ENCODE measurements at places on chromosomes 16 and 17.
A peak's percentile ranks its signal among the peaks of the same experiment; 100 is the strongest.

DNA sequence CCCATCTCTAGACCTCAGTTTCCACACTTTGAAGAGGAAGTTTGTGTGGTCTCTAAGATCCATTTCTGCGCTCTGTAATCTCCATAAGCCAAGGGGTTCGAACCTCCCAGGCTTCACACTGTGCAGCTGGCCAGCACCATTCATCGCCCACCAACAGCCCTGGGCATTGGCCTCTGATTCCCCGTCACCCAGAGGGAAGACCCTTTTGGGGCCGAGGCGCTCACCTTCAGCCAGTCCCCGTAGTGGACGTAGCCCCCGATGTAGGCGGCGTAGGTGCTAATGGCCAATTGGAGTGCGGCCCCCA lies 678 bp downstream of the TMEM101 start:
- no peak for DNase-seq

DNA sequence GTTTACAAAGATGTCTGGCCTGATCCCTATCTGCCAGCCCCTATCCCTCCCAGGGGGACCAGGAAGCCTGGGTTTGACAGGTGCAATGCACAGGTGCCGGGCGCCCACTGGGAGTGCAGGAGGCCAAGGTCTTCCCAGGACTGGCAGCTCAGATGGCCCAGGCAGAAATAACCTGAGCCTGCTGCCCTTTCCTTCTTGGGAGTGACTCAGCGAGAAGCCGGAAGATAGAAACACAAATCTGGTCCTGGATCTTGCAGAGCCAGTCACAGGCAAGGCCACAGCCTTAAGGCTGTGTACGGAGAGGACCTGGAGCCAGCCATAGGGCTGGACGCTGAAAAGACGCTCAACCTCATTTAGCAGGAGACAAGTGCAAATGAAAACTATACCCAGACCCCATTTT lies 27.7 kb downstream of the GPR142 start:
- DNase-seq: no peak

DNA sequence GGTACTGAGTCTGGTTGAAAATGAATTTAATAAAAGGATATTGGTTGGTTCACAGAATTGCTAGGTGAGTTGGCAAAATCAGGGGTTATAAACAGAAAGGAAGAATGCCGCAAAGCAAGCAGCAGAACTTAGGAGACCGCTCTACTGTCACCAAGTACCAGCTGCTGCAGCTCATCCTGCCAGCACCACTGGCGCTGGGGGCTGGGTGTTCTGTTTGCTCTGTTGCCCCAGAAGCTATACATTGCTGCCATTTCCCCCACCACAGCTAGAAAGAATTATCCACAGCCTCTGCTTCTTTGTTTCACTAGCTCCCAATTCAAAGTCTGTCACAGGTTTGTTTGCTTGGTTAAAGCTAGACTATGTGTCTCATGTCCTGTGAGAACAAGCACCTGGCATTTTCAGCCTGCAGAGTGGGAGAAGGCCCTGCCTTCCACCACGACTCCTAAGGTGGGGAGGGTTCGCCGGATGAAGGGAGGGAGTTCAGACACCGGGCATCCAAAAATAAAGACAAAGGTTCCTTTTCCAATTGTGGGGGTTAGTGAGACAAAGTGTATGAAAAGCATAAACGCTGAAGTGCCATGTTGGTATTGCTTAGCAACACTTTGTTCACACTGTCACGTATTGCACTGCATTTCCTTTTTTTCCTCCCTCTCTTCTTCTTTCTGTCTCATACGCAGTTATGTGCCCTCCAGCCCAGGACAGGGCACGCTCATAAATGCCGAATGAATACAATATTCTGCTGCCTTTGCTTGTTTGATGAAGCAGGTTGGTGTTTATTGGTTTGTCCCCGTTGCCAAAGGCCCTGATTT lies 9.6 kb upstream of the CPD start:
- DNase-seq: no peak

DNA sequence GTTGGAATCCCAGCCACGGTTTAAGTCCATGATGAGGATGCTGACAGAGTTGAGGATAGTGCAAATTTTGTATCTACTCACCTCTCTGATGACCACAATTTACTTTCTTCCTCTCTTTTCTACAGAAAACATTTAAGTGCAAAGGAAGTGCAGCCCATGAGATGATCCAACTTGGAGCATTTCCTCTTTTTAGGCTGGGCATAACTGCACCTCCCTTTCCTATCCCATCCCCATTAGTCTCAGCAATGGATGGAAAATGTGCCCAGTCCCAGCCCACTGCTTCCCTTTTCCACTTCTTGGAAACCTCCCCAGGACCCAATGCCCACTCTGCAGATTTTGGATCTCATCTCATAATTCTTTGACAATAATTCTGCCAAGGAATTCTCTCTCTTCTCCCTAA lies 16.6 kb upstream of the CCL8 start:
- no peak for DNase-seq

DNA sequence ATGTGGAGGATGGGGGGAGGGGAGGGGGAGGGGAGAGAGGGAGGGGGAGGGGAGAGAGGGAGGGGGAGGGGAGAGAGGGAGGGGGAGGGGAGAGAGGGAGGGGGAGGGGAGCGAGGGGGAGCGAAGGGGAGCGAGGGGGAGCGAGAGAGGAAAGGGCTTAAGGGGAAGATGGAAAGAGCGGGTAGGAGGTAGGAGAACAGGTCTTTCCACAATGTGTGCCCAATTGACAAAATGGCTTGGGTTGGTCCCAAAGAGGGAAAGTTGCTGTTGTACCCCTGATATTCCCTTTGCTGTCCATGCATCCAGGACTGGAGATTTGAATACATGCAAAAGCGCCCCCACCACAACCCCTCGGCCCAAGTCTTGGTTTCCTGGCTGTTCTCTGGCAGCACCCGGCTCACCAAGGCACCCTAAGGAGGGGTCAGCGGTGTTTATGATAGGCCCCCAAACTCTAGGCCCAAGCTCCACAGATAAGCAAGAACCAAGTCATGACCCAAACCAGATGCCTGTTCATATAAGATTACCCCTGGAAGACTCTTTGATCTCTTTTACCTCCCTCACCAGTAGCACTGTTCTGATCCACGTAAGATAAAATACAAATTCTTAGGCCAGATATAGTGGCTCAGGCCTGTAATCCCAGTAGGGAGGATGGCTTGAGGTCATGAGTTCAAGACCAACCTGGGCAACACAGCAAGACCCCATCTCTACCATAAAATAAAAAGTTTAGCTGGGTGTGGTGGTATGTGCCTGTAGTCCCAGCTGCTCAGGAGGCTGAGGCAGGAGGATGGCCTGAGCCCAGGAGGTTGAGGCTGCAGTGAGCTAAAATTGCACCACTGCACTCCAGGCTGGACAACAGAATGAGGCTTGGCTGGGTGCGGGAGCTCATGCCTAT lies 119.6 kb downstream of the ZFHX3 start:
- no peak for DNase-seq

GRCh38 chr17:13030459-13031300 lies 12.9 kb upstream of the ELAC2 start:
- peak; percentile 23 for DNase-seq

DNA sequence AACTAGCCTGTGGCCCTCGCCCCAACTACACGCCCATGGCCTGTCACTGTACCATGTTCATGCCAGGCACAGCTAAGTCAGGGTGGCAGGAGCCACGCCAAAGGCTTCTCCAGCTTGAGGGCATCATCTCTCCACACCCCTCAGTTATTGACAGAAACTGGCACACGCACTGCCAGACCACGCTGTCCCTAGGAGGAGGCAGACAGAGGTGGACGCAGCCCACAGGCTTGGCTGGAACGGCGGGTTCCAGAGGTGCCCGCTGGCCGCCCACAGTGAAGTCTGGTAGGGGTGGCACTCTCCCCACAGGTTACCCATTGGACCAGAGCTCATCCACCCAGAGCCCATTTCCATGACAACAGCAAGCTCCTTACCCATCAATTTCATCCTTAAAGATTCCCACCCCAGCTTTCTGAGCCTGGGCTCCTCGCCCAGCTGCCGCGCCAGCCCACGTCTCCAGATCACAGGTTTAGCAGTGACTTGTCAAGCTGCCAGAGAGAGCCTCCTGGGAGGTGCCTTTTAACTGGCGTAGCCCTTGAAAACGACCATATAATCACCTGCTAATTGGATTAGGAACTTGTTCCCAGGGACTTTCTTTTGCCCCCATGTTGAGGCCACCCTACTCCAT lies 27.9 kb downstream of the RPRML start:
- no peak for DNase-seq

- DNase-seq: no peak
These were observed 2.9 kb upstream of the CPNE7 start for GRCh38 chr16:89572485-89573205.

DNA sequence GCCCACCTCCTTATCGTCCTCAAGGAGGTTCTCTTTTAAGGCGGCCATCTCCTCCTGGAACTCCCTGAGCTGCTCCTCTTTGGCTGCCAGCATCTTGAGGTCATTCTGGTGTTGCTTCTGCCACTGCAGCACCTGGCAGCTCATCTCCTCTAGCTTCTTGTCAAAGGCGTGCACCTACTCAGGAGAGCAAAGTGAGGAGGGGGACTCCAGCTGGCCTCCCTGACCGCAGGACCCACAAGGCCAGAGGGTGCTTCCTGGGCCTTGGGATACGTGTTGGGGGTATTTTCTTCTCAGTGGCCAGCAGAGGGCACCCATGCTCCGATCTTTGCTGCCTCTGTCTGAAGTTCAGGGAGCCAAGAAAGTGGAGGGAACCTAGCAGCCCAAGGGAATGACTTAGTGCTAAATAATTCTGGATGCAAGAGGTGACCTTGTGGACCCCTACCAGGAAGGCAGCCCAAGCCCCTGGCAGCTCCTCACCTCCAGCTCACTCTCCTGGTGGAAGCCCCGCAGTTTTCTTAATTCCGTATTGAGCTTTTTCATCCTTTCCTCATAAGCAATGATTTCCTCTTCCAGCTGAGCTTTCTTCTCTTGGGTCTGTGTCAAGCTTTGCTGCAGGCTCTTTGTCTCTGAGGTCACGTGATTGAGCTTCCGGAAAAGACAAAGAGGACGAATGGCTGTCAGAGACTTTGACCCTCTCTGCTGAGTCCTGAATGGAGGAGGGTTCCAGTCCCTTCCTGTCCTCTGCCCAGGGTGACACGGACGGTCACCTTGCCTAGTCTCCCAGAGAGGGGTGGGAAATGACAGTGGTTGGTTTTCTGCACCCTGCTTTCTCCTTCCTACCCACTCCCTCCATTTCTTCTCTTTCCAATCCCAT lies 31.4 kb downstream of the DHX38 start:
- peak; percentile 32 for DNase-seq

GRCh38 chr16:10945065-10945787 lies 862 bp downstream of the CLEC16A start:
- DNase-seq: no peak

GRCh38 chr17:8892338-8892690 lies 24.8 kb upstream of the PIK3R6 start:
- DNase-seq: no peak

- DNase-seq: no peak
These were observed 22.3 kb downstream of the DYNLRB2 start for GRCh38 chr16:80563066-80563465.

DNA sequence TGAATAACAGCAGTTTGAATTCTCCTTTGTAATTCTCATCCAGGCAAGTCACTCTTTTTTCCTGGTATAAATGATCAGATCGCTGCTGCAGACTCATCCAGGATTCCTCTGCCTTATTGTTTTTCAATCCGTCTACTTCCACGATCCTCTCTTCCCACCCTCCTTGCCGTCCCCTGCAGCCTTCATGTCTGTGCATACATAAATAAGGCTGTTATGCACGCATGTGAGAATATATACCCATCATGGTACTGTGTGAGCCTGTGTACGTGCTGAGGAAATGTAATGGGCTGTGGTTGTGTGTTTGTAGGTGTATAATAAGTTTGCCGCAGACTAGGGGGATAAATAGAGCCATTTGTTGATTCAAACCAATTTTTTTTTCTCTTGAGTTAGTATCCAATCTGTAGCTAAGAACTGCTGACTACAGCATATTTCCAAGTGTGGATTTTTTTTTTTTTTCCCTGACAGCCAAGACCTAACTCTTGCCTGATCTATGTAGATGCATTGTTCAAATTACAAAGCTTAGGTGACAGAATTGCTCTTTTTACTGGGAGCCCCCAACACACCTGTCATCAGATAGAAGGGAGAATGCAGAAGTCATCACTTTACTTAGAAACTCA lies 62.2 kb downstream of the RBFOX1 start:
- no peak for DNase-seq

GRCh38 chr17:49696233-49696761 lies 11.5 kb downstream of the SLC35B1 start:
- peak; percentile 30 for DNase-seq

DNA sequence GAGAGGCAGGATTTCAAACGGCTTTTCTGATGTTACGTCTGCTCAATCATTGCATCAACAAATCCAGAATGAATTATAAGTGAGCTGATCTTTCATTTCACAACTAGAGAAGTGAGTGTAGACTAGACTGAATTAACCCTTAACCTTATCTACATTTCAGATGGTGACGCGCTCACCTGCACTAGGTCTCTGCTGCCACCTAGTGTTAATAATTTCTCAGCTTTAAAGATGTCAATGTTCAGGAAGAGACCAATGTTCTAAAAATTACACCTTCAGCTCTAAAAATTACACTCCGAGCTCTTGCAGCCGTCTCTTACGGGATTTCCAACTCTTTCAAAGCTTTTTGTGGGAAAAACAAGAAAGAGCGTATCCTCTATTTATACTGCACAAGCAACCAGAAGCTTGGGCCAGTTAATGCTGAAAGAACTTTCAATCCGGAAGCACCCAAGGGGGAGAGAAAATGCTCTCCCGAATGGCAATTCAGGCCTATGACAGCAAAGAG lies 88.2 kb upstream of the FA2H start:
- no peak for DNase-seq

DNA sequence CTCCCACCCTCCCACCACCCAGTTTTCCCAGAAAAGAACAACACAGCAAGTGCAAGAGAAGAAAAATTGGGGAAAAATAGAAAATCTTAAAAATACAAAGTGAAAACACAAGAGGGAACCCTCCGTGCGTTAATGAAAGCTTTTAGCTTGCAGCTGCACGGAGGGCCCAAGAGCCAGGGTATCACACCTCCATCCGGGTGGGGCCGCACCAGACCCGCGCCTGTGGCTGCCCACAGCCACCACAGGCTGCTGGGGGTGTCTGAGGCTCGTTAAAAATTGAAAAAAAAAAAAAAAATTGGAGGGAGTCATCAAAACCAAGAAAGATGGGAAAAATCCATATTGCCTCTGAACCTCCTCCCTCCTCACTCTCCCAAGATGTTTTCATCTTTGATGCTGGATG lies 18.6 kb downstream of the ENGASE start:
- no peak for DNase-seq

DNA sequence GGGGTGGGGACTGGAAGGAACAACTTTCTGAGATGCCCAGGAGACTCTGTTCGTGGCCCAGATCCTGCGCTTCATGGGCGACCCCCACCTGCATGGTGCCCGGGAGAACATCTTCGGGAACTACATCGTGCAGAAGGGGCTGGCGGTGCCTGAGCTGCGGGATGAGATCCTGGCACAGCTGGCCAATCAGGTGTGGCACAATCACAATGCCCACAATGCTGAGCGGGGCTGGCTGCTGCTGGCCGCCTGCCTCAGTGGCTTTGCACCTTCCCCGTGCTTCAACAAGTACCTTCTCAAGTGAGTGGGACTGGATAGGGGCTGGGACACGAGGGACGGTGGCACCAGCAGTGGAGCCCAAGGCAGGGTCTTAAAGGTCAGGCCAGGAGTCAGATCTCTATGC lies 37.3 kb downstream of the MYO15A start:
- DNase-seq: no peak

- no peak for DNase-seq
These were observed 40.8 kb downstream of the MRTFB start for GRCh38 chr16:14111713-14112538.

GRCh38 chr17:49742166-49742638 lies 21.7 kb downstream of the FAM117A start:
- no peak for DNase-seq
